A549 treated with AZD2906 at 1 μM for 4 hours (cell line): ENCODE measurements at places on chromosomes 16 and 17. TPM values are rescaled to one million over a fixed set of nuclear protein-coding genes. Genes with fewer than 3 reads are reported as not detected.

Gene TBC1D3H
- total RNA-seq, result not detected in 5 replicates

Gene SSTR5
- 0.51 to 0.79 TPM (median 0.60 TPM) in 5 replicates for total RNA-seq

Gene NGFR
- total RNA-seq, result 0.95 to 1.1 TPM (median 1.1 TPM) in 5 replicates

Gene TPSAB1
- total RNA-seq, result 0.06 to 0.10 TPM in 2 of 5 replicates, not detected in the others

Gene TEDC2
- total RNA-seq, result 15.9 to 20.9 TPM (median 18.9 TPM) in 5 replicates

Gene HOXB1
- not detected in 5 replicates for total RNA-seq
